RPMI7951 (cell line): ENCODE measurements at places on chromosomes 5 and 9. TPM values are rescaled to one million over a fixed set of nuclear protein-coding genes. Genes with fewer than 3 reads are reported as not detected.

The FAT2 gene
- total RNA-seq, result not detected in 2 replicates

The SOX30 gene
- not detected in 2 replicates for total RNA-seq

The SLC36A2 gene
- total RNA-seq, result not detected in 2 replicates

- DNase-seq, result no peak
Observed at GRCh38 chr9:4567601-4568000, 77.3 kb downstream of the SLC1A1 start.

DNA sequence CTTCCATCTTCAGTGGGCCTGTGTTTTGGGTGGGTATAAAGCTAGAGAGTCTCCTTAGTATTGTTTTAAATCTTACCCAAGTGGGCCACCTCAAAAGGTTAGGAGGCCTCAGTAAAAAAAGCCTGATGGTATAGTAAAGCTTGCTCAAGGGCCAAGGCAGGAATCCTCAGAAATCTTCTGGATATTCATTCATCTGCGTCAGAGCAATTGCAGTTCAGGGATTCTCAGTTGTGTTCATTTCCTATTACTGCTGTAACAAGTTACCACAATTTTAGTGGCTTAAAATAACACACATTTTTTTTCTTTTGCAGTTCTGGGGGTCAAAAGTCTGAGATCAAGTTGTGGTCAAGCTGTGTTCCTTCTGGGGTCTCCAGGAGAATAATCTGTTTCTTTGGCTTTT lies 985.5 kb downstream of the TLE4 start:
- no peak for DNase-seq

DNA sequence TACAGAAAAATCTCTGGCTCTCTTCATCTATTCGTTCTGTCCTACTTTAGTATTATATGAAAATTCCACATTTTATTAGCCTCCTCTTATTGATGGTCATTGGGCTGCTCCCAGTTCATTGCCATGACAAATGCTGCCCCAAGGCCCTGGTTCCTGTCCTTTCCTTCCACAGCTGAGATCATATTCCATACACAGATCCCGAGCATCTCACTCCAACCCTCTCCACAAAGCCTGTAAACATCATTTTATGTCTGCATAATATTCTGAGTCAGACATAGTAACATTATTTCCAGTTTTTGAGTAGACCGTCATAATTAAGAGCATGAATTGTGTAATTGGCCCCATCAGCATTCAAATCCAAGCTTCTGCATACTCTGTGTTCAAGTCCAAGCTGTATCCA lies 86.3 kb downstream of the MVB12B start:
- no peak for DNase-seq

- DNase-seq, result no peak
Observed at GRCh38 chr5:144582066-144582465, 411.4 kb downstream of the KCTD16 start.
